Cerebellar nuclear complex (tissue), 1 donor: ENCODE measurements at places on chromosomes 4 and X.

GRCh38 chr4:106304632-106305031, 11.4 kb downstream of the TBCK start:
- DNase-seq, result no peak

GRCh38 chrX:20217271-20217670, 49.4 kb downstream of the RPS6KA3 start:
- DNase-seq, result no peak

- no peak for DNase-seq
Observed at GRCh38 chr4:57655342-57655741, 545.2 kb upstream of the IGFBP7 start.

DNA sequence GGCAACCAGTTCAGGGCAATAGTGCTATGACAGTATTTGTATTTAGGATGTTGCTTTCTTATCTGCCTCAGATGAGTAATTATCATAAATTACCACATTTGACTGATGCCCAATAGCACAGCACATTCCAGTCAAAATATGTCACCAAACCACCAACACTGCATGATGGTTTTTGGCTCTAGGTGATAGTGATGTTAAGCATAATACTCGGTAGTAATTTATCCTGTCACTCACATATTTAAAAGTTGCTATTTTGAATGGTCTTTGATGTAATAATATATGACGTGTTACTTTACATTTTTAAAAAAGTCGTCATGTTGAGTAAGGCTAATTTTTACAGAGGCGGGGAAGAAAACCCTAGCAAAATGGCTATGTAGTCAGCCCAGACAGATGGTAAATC, 42.5 kb downstream of the UNC5C start:
- no peak for DNase-seq

DNA sequence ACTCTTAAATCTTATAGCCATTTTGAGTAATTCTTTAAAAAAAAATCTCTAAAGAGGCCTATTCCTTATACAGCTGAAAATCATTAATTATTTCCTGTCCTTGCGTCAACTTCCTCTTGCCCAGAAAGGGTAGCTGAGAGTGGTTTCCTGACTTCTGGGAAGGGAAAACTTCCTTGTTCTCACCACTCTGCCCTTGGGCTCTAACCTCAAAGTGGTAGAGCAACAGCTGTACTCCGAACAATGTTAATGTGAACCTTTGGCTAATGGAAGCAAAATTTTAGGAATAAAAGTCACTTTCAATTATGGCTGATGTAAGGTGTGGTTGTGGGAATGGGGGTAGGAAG, 15.3 kb downstream of the KLHL2 start:
- no peak for DNase-seq

GRCh38 chr4:71181332-71181731, 157.5 kb upstream of the SLC4A4 start:
- no peak for DNase-seq

GRCh38 chr4:133323670-133324069, 174.6 kb downstream of the PCDH10 start:
- no peak for DNase-seq

DNA sequence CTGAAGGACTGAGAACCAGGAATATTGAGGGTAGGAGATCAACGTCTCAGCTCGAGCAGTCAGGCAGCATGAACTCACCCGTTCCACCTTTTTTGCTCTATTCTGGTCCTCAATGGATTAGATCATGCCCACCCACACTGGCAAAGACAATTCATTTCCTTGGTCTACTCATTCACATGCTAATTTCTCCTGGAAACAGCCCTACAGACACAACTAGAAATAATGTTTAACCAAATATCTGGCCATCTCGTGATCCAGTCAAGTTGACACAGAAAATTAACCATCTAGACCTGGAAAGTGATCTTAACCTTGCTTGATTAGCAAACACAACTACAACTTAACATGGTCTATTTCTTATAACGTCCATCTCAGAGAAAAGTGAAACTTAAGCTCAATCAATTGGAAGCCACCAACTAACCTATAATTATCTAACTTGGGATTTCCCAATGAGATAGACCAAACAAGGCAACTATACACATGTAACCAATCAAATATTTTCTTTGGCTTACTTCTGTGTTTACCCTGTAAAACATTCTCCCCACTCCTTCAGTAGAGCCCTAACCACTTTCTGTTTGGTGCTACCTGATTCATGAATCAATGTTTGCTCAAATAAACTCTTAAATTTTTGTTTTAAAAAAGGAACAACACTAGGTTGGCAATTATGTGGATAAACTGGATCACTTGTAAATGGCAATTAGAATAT, 69.7 kb upstream of the MAMLD1 start:
- DNase-seq, result no peak

DNA sequence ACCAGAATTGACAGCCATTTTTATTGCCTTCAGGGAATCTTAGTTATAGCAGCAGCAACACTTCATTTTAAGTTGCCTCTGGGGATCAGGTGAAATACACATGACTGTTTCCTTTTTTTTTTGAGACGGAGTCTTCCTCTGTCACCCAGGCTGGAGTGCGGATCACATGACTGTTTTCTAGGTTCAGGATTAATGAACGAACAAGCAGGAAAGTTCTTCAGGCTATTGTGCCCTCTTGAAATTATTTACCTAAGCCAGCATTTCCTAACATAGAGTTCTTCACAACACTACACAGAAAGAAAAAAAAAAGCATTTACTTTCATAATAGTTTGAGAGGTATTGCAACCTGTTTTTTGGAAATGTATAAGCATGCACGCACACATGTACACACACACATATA, 2032.8 kb downstream of the PCDH7 start:
- DNase-seq, result no peak

- no peak for DNase-seq
Observed at GRCh38 chr4:69881173-69881773, 21.3 kb upstream of the SULT1E1 start.

DNA sequence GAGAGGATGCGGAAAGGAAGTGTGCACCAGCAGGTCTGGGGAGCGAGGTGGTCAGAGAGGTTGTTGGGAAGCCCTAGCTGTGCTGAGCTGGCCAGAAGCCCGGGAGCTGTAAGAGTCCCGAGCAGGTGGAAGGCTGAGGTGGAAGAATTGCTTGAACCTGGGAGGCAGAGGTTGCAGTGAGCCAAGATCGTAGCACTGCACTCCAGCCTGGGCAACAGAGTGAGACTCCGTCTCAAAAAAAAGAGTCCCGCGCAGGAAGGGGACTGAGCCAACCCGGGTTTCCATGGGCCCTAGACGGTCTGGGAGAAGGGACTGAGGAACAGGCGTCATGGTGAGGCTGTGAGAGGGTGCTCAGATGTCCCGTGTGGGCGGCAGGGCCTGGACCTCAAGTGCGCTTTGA, 12.7 kb upstream of the FGFR3 start:
- DNase-seq, result no peak

DNA sequence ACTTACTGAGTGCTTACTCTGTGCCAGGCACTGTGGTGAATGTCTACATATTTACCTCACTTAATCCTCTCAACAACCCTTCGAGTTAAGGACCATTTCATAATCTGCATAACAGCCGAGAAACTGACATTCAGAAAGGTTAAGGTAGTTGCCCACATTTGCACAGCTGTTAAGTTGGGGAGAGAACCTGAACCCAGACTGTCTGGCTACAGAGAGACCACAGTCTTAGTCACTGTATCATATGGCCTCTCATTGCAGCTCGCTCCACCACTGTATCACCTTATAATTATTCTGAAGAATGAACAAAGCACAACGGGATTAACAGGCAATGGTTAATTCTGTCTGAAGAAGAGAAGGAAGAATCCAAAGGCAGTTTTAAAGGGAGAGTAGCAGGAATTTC, 98.5 kb downstream of the ADGRA3 start:
- DNase-seq, result no peak

GRCh38 chrX:148878371-148878770, 378.0 kb downstream of the AFF2 start:
- DNase-seq, result no peak

GRCh38 chrX:9770319-9770718, 4.7 kb upstream of the GPR143 start:
- DNase-seq, result no peak

GRCh38 chr4:156659570-156659969, 312.0 kb downstream of the PDGFC start:
- no peak for DNase-seq

DNA sequence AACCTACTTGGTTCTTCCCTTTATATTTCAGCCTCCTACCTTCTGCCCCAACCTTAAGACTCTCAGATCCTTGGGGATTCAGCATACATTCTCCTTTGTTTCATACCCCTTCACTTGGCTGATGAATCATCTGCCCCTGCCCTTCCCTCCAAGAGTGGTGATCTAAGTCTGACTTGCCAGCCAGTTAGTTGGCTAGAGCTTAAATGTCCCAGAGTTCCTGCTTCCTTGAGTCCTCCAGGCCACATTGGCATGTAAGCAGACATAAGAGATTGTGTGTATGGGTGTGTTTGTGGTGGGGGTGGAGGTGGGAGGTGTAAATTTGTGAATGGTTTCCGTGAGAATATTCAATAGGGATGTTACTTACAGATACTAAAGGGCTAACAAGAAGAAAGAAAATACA, 3.7 kb upstream of the TEX13D start:
- DNase-seq, result no peak

- DNase-seq, result no peak
Observed at GRCh38 chr4:138910195-138910913, 105.2 kb upstream of the NOCT start.

GRCh38 chr4:188132232-188132631, 7.0 kb upstream of the TRIML1 start:
- no peak for DNase-seq

GRCh38 chr4:166017804-166018203, 144.8 kb downstream of the TLL1 start:
- no peak for DNase-seq

GRCh38 chr4:168972596-168972995, 37.5 kb downstream of the CBR4 start:
- no peak for DNase-seq

- DNase-seq, result no peak
Observed at GRCh38 chr4:25797136-25797535, 65.7 kb downstream of the SEL1L3 start.

- DNase-seq, result no peak
Observed at GRCh38 chr4:67696061-67696460, 4.9 kb downstream of the UBA6 start.

- DNase-seq, result no peak
Observed at GRCh38 chr4:135098061-135098460, 896.5 kb upstream of the PABPC4L start.

GRCh38 chr4:181845617-181846016, 397.6 kb upstream of the TENM3 start:
- DNase-seq, result no peak
